ENCODE measurements at places on chromosomes 2 and 18.
A peak's percentile ranks its signal among the peaks of the same experiment; 100 is the strongest.

GRCh38 chr2:158495175-158495574 is 38.4 kb downstream of the PKP4 start:
- DNase-seq = no peak

DNA sequence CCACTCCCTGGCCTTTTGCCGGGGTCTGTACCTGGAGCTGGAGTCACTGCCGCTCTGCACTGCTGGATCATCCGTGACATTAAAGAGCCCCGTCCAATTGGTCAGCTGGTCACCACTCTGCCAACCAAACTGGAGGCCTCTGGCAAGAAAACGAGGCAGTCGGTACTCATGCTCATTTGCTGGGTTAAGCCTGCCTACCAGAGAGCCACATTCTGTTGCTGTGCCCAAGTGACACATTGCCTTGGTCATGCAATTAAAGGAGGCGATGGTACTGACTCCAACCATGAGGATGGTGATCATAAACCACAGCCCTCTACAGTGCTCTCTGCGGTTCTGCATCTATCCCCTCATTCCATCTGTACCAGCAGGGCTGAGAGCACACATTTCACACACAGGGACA is 35.5 kb downstream of the ST8SIA5 start:
- no peak for DNase-seq

DNA sequence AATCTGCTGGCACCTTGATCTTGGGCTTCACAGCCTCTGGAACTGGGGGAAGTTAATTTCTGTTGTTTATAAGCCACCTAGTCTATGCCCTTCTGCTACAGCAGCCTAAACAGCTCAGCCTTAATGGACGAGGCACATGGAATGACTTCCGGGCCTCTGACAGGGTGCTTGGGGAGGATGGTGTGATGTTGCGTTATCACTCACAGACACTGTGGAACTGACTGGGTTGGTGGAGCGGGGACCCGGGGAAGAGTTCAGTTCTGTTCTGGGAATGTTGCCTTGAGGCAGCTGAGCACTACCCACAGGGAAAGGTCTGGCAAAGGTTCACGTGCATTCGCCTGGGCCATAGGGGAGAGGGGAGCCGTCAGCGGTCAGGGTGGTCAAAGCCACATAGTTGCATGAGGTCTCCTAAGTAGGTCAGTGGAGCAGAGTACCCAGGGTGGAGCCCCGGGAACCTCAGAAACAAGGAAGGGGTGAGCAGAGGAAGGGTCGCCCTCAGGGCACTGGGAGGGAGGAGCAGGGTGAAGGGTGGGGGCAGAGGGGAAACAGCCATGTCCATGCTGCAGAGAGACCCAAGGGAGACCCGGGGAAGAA is 36.2 kb downstream of the LRRFIP1 start:
- DNase-seq = no peak

DNA sequence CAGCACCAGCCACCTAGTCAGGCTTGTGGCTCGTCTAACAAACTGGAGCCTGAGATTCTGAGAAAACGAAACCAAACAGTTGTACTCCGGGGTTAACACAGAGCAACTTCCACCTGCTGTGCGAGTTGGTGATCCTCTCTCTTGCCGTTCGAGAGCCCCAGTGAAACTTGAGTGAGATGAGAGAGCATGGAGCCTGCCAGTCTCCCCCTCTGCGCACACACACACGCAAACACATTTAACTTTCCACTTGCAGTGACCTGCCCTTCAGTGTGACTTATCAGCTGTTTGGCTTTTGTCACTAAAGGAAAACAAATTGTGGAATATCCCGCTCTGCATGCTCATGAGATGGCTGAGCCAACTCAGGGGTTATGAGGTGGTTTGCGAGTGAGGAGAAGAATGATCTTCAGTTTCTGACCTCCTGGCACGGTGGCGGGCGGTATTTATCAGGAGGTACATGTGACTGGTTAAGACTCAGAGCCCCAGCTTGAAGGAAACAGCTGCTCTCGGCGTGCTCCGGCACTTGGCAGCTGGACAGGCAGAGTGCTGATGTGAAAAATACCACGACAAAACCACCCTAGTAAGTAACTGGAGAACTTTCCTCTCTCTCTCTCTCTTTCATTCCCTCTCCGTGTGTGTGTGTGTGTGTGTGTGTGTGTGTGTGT is at the start of gene RASGRP3:
TSS of gene RASGRP3 (plus strand) at position 519 of the 662 bp plus-strand sequence. CDS start 38,488 bp downstream, outside the sequence.
- DNase-seq = peak; percentile 74

- no peak for DNase-seq
These were observed 91.8 kb upstream of the SKOR2 start for GRCh38 chr18:47343291-47343690.

All from CD4-positive, alpha-beta T cell treated with Interleukin-2 at 100 ng/mL for 4 hours (primary cell).